ENCODE measurements at places on chromosomes 3 and 15.

DNA sequence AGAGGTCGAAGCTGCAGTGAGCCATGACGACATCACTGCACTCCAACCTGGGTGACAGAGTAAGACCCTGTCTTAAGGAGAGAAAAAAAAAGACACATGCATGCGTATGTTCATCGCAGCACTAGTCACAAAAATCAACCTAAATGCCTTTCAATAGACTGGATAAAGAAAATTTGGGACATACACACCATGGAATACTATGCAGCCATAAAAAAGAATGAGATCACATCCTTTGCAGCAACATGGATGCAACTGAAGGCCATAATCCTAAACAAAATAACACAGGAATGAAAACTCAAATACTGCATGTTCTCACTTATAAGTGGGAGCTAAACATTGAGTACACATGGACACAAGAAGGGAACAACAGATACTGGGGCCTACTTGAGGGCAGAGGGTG, 53.1 kb downstream of the FSIP1 start:
- DNase-seq: no peak

DNA sequence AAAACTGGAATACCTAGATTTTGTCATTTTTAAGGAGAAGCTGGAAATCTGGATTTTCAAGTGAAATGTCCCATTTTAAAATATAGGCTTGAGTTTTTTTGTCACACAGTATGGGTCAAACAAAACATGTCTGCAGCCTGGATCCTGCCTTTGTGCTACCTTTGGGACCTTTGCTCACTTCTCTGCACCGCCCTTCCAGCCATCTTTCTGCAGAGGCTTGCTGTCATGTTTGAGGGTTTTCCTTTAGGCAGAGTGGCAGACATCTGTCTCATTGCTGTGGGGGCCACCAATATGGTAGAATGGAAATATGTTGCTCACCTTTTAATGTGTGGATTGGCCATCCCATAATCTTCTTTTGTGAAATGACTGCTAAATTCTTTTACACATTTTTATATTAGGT, 136.3 kb downstream of the EEFSEC start:
- DNase-seq: no peak

GRCh38 chr3:47590216-47590615, 11.6 kb upstream of the CSPG5 start:
- no peak for DNase-seq

GRCh38 chr3:38843898-38844297, 27.9 kb upstream of the SCN10A start:
- DNase-seq: no peak

DNA sequence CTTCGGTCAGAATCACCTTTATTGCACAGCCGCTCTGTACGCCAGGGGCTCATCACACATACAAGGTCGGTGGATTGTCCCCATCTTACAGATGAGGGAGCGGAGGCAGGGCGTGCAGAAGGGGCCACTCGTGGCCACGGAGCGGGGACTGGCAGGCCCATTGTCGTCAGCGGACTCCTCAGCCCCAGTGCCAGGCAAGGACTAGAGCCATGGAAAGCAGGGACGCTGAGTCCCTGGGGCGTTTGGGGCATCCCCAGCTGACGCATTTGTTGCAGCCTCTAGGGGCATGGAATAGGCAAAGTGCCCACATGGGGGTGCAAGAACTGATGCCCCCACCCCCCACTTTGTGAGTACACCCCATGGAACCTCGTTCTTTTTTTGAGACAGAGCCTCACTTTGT, 29.8 kb upstream of the FURIN start:
- no peak for DNase-seq

- no peak for DNase-seq
Measured at GRCh38 chr3:142746646-142747045, 22.8 kb downstream of the TRPC1 start.

DNA sequence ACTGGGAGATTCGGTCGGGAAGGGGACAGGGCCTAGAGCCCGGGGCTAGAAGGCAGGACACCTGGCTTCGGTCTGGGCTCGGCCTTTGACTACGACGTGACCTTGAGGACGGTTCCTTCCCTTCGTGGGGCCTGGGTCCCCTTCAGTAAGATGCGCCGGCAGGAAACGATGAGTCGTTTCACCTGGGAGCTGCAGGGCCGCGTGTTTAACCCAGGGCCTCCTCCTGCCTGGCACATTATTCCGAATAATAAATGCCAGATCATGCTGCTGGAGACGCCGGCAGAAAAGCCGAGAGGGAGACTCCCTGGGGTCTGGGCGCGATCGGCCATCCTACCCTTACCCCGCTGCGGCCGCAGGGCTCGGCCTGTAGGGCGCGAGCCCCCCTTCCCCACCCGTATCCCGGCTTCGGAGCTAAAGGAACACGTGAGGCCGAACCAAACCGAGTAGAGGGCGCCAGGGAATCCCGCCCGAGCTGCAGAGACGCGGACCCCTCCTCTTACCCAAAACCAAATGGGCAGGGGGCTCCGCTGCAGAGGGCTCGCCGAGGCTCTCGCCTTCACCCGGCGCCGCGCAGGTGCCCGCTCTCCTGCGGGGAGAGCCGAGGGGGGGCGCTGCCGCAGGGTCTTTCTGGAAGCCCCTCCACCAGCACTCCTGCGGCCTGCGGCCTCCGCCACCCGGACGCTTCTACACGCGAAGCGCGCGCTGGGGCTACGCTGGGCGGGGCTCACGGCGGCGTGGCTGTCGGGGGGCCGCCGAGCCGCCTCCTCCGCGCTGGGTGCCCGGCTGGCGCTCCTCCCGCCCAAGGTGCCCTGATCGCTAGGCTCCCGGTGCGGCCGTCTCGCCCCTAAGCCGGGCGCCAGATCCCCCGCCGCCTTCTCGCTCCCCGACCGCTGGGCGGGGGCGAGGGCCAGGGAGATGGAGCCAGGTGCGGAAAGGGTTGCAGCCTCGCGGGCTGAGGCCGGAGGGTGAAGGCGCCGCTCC, at the start of gene BDH1:
Gene BDH1 (minus strand): TSS at position 688 of the 981 bp plus-strand sequence. CDS start 9,525 bp downstream, outside the sequence.
- DNase-seq: peak; percentile 31

GRCh38 chr3:177658354-177658753, 461.1 kb upstream of the TBL1XR1 start:
- DNase-seq: no peak

DNA sequence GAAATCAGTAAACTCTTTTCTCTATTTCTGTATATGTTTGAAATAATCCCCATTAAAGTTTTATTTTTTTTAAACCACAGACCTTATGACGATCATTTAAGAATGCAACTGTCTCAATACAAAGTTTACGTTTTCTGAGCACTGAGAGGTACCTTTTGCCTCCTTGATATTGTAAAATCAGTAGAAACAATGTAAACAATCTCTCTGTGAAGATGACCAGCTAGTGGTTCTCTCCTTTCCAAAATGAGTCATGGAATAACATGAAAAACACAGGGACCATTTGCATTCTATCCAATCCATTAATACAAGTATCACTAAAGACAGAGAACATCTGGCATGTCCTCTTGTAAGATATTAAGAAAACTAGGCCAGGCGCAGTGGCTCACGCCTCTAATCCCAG, 48.8 kb downstream of the RAD18 start:
- DNase-seq: no peak

Measured in T follicular helper cell (primary cell).